H1 (cell line): ENCODE measurements at places on chromosomes 12 and 14. TPM values are rescaled to one million over a fixed set of nuclear protein-coding genes. Genes with fewer than 3 reads are reported as not detected.

Gene KRT83
- total RNA-seq: not detected in 2 replicates

Gene LRRC43
- total RNA-seq: 0.15 and 0.35 TPM in 2 replicates

Gene IFNG-AS1
- not detected in 2 replicates for total RNA-seq

GRCh38 chr14:89565607-89566006 is 148.6 kb upstream of the FOXN3 start:
- H3K27ac ChIP-seq: no peak overlapping the region
- H3K4me1 ChIP-seq: no peaks in the 10 kb centered on the region; the same call in 1 of the 2 replicates
- no peaks in the 10 kb centered on the region for H3K27me3 ChIP-seq

DNA sequence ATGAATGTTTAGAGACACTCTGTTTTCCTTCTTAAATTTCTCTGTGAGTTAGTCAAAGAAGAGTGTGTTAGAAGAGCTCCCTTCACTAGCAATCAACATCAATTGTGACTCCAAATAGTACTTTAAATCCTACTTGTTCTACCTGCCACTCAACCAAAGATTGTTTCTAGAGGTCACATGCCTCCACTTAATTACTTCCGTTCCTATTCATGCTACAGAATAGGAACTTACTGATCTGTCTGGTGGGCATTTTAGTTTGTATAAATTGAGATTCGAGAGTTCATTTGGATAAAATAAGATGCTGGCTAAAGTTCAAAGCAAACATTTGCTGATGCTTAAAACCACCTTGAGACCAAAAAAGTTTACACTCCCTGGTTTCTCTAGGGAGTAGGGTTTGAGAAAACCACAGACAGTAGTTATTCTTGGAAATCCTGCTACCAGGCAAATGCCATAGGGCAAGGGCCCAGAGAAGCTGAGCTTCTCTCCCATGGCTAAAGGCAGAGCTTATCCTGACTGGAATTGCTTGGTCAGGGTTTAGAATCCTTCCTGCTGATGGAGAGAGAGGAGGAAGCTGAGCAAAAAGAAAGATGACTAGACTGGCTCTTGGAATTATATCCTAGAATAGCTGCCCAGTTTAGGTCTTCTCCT is 389.6 kb upstream of the ATP2B1 start:
- H3K36me3 ChIP-seq: no peaks in the 10 kb centered on the region
- no peak overlapping the region for H3K27ac ChIP-seq
- no peaks in the 10 kb centered on the region for H3K4me1 ChIP-seq
- H3K4me3 ChIP-seq: no peak overlapping the region
- DNase-seq: no peak

DNA sequence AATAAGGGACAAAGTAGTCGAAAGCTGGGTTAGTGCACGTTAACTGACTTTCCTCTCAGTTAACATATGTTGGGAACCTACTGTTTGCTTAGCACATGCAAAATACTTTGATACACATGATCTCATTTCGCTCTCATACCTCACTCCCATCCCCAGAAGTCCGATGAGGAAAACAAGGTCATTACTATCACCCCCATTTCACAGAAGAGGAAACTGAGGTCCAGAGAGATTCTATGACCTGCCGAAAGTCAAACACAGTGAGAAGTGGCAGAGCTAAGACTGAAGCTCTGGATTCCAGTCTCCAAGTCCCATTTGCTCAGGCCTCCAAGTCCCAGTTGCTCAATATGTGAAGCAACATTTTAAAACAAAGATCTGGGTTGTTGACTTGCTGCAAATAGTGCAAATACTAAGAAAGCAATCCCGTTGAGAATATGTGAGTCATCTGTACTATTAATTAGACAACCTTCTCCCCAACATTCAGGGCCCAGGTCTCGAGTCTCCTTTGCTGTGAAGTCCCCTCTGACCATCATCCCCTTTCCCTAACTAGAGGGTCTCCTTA is 170.6 kb upstream of the PWP1 start:
- H3K4me3 ChIP-seq: no peak overlapping the region
- no peaks in the 10 kb centered on the region for H3K4me1 ChIP-seq
- no peak for DNase-seq
- H3K27me3 ChIP-seq: no peaks in the 10 kb centered on the region

DNA sequence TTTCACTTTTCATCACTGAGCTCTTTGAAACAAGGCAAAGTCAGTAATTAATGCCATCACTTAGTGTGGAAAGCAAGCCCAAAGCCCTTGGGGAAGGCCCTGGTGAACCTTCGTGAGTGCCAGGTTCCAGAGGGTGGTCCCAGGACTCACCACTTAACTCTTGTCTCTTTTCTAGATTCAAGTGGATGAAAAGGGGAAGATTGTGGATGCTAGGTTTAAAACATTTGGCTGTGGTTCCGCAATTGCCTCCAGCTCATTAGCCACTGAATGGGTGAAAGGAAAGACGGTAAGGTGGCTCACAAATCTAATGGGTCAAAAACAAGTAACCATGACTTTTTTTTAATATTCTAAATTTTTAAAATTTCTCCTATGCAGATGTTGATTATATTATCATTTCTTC is 2.8 kb downstream of the ISCU start:
- no peak overlapping the region for H3K4me3 ChIP-seq
- no peak for DNase-seq
- H3K27me3 ChIP-seq: no peaks in the 10 kb centered on the region
- H3K36me3 ChIP-seq: peaks cover 46% of the 10 kb centered on the region

DNA sequence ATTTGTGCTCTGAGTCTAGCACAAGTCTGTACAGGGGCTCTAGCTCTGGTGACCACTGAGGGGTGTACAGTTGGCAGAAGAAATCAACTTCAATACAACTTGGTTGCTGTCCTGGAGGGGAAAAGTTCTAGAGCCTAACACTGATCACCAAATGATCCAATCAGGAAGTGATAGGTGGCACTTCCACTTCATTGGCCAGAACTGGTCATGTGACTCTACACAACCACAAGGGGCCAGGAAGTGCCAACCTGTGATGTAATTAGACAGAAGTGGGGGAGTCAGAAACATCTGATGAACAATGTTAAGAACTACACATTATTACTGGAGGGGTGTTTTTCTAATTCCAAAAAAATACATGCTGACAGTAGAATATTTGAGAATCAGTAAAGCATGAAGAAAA is 401.6 kb downstream of the VRK1 start:
- H3K4me3 ChIP-seq: no peak overlapping the region
- H3K27me3 ChIP-seq: no peaks in the 10 kb centered on the region
- H3K4me1 ChIP-seq: no peaks in the 10 kb centered on the region
- DNase-seq: no peak
- H3K27ac ChIP-seq: no peak overlapping the region

DNA sequence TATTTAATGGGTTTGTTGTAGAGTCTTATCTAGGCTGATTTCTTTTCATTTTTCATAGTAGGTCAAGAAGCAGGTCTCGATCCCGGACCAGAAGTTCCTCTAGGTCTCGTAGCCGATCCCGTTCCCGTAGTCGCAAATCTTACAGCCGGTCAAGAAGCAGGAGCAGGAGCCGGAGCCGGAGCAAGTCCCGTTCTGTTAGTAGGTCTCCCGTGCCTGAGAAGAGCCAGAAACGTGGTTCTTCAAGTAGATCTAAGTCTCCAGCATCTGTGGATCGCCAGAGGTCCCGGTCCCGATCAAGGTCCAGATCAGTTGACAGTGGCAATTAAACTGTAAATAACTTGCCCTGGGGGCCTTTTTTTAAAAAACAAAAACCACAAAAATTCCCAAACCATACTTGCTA is 4.2 kb downstream of the SRSF5 start:
- no peaks in the 10 kb centered on the region for H3K27me3 ChIP-seq
- H3K4me3 ChIP-seq: no peak overlapping the region
- H3K27ac ChIP-seq: no peak overlapping the region
- H3K36me3 ChIP-seq: peaks cover 39% of the 10 kb centered on the region

DNA sequence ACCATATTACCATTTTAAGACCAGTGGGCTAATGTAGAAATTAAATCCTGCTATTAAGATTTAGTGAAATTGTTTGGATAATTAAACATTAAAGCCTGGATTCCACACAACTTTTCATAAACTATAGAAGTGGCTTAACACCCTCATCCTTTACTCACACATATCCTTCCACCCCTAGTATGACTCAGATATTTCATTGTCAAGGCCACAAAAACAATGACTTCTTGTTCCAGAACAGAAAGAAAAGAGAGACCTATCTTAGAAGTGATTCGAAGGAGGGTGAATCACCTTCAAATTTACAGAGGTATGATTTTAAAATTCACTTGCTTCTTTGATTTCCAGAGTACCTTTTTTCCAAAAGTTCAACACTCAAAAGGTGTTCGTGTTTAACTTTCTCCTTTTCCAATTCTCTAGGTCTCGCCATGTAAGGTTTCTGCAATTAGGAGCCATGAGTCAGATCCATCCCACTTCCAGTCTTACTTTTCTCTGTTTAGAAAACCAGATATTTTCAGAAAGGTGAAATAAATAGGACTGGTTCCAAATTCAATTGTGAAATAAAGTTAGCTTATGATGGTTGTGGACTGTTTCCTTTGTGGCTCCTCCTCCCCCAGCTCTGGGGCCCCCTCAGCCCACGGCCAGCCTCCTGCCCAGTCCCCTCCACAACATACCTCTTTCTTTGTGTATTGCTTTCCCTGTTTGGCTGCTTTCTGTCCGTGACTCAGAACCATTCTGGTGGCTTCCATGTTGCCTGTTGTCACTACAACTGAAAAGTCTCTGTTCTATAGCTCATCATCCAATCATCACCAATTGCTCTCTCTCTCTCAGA is 24.6 kb upstream of the MGP start:
- no peaks in the 10 kb centered on the region for H3K4me1 ChIP-seq
- no peaks in the 10 kb centered on the region for H3K36me3 ChIP-seq
- no peaks in the 10 kb centered on the region for H3K27me3 ChIP-seq
- H3K27ac ChIP-seq: no peak overlapping the region
- H3K4me3 ChIP-seq: no peak overlapping the region
